EH (cell line): ENCODE measurements at places on chromosomes 12 and 14.

DNA sequence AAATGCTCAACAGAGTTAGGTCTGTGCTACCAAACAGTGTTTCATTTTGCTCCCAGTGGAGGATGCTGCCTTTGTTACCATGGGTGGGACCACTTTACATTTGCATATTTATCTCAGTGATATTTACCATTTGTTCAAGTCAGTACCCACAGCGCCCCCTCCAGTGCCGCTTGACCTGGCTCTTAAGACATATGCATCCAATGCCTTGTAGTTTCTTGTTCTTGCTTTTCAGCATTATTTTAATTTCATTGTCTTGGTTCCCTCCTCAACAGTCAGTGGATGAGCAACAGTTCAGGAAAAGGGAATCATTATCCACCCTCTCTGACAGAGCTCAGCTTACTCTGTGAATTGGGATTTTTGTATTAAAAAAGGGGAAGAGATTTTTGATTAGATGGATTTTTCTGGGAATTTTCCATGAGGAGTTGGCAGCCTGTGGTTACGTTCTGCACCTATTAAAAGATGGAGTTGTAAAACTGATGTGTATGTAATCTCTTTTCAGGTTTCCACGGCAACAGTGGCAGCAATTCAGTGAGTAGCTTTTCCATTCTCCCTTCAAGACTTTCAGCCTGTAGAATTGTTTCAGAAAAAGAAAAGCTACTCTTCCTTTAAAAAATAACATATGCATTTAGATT lies 240.5 kb upstream of the DAAM1 start:
- peak; percentile 24 for DNase-seq

- DNase-seq = peak; percentile 5
Measured at GRCh38 chr14:65949711-65950516, 536.3 kb upstream of the CCDC196 start.

DNA sequence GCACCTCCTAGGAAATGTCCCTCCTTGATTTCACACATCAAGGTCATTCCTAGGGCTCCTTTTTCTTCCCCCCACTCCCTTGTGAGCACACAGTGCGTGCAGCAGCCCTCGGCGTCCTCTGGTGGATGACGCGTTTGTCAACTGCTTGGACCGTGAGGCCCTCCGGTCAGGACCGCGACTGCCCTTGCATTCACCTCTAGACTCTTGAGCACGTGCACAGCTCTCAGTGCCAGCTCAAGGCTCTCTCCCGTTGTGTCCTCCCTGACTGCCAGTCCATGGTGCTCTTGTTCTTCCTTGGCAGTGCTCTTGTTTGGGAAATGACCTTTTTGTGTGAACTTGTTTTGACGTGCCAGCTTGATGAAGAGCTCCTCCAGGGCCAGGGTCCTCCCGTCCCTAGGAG lies 67.9 kb downstream of the TSPAN9 start:
- no peak for DNase-seq

DNA sequence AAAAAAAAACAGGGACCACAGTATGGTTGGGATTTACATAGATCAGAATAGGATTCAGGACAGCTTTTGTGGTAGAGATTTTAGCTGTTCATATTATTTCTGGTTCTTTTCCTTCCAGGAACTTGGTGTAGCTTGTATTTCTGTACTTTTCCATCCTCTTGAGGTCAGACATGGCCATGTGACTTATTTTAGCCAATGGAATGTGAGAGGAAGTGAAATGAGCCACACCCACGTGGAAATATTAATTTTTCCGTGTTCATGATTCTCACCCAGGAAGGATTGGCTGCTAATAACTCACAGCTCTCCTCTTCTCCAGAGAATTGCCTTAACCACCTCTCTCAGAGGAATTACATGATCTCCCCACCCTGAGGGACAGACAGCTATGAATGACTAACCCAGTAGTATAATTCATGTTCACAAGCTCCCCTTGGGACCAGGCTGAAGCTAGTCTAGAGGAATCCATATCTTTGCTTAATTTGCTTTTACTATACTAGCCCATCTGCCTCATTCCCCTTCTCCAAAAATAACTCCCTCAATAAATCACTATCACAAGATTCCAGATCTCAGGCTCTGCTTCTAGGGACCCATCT lies 340.4 kb downstream of the NUAK1 start:
- DNase-seq = peak; percentile 31

GRCh38 chr14:105889666-105890473 lies 363.5 kb downstream of the TMEM121 start:
- no peak for DNase-seq

DNA sequence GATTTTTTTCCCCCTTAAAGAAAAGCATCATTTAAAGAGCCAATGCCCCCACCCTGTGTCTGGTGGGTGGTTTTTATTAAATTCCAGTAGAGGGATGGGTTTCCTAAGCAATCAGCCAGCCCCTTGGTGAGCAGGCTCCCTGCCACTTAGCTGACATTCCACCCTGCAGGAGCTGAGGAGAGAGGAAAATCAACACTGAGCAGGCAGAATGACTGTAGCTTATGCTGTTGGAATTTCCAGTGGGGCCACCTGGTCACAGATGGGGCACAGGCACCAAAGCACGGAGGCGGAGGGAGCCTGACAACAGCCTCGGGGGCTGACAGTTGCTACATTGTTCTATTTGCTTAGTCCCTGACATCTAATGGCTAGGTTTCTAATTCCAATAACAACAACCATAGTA lies 127.7 kb downstream of the TMEM30B start:
- DNase-seq = peak; percentile 82

DNA sequence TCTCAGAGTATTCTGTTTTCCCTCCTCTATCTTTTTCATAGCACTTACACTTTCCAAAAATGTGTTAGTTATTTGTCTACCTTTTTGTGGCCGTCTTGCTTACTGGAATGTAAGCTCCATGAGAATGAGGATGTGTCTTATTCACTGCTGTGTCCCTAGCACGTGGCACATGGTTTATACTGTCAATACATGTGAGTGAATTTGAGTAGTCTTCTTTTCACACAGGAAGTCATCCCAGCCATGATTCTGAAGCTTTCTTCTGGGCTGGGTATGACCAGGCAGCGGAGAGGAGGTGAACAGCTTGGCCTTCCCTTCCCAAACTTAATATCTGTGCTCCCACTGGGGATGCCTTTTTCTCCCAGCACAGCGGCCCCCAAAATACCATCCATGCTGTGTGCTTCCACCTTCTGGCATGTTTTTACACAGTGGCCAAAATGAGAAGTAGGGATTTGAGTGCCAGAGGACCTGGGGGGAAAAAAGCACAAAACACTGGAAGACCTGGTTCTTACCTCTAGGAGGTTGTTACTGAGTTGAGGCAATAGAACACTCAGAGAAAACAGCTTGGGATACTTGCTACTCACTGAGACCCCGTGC lies 10.3 kb downstream of the PLEKHG3 start:
- DNase-seq = no peak

- DNase-seq = no peak
Measured at GRCh38 chr12:6346942-6347341, 5.1 kb upstream of the TNFRSF1A start.

DNA sequence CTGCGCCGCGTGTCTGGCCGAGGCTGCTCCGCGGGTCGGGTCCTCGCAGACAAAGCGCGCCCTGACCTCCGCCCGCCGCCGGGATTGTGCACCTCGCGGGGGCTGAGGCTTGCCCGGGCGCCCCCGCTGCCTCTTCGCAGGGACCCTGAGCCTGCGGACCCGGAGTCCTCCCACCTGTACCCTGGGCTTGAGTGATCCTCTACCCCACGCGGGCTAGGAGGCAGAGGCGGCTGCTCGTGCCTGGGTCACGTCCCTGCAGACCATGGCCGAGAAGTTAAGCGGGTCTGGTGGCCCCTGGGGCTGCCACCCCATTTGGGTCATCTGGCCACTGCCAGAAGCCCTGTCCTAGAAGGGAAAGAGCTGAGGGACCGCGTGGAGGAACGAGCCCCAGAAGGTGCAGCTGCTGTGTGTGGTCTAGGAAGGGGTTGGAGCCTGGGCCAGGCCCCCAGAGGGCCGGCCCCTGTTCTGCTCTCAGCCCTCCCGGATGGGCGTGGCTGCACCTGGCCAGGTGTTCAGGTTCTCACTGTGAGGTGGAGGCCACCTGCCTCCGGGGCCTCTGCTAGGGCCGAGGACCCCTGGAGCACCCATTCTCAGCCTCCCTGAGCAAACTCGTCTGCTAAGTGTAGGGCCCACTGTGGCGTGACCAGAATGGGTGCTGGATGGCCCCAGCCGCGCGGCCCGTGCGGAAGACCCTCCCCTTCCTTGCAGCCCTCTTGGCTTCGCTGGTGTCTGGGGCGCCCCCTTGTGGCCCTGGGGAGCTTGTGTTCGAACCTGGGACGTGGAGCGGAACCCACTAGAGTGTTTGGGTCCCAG lies 49.6 kb downstream of the LRCOL1 start:
- DNase-seq = peak; percentile 60

DNA sequence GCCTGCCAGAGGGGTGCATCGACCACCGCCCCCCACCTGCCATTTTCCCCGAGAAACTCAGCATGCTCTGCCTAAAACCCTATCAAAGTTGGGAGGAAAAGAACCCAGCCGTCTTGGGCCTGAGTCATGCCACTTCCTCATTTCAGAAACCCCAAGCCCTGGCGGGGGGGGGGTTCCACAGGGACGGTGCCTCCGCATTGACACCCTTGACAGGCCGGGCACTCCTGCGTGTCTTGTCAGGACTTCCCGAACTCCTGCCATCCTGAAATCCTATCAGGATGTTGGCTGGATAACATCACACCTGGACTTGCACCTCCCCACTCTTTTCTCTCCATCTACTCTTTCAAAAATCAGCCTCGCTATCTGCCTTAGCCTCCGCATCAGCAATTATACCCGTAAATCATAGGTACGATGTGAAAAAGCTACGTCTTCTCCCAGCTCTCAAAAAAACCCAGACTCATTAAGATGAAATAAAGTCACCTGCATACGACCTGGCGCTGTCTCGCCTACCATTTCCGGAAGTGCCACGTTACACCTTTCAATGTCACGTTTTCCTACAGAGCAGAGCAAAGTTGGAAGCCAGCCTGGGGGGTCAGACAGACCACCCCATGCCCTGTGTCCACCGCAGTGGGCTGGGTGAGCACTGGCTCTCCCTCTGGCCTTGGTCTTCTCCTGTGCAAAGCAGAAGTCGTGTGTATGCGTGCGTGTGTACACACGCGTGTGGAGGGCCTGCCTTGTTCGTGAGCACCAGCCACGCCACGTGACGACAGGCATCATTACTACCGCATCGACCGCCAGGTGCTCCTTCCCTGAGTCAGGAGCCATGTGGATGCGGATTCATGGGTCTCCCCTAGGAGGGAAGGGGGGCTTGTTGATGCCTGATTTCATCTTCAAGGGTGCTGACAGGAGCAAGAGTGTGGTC lies 96.7 kb downstream of the RFLNA start:
- DNase-seq = peak; percentile 82

DNA sequence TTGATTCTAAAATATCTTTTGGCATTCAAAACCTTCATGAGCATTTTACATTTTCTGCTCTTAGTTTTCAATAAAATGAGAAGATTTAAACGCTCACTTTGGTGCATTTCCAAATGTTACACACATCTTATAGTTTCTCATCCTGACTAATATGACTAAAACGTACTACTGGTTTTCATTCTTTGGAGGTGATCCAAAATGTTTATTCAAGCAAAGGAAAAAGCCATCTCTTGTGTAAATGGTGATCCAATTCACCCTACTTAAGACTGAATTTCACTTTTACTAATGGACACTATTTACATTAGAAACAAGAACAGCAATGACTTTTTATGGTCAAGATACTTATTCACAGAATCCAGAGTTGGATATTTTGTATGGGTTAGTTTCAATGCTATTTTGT lies 86.6 kb downstream of the KITLG start:
- DNase-seq = peak; percentile 89

- DNase-seq = no peak
Measured at GRCh38 chr12:70637303-70638085, at the start of gene PTPRB. TSS of gene PTPRB (minus strand) at chr12:70637429. CDS start at chr12:70637395, 34 bp downstream.

- DNase-seq = no peak
Measured at GRCh38 chr12:45076417-45077026, 25.6 kb upstream of the DBX2 start.

GRCh38 chr12:54047160-54047963 lies 6.3 kb upstream of the HOXC4 start:
- no peak for DNase-seq

DNA sequence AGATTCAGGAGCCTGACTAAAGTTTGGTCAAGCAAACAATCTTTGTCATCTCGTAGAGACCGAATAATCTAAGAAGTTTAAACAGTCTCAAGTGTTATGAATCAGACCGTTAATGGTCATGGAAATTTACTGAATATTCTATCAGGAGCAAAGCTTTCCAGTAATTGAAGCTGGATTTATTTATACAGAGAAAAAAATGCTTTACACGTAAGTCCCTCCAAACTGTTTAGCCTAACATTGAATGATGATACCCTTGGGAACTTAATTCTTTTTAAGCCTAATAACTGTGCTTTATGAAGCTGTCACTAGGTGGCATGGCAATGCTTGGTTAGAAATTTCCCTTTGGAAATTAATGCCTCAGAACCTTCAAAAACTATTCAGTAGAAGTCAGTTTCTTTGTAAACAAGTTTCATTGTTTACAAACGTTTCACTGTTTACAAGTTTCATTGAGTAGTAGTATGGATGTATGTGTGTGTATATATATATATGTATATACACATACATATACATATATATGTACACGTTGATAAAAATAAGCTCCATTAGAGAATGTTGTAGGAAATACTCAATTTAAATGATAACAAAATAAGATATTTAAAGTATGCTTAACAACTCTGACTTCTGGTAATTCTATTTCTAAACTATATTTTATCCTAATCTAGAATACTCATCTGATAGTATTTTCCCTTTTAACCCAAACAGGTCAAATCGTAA lies 32.1 kb downstream of the DEPDC4 start:
- peak; percentile 61 for DNase-seq

DNA sequence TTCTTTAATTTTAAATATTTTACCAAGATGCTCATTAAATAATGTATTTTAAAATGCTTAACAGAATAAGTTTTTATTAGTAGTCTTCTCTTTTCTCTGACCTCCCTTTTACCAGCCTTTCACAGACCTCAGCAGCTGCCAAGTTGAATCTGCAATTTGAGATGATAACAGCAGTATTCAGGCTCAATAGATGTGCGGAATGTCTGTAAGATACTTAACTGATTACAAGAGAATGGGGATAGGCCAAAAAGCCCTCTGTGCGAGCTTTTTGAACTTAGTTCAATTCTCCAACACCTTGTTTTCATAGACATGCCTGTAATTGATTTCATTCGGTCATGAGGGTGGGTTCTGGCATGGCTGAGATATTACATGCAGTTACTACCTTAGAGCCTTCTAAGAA lies 277.2 kb downstream of the TMTC2 start:
- DNase-seq = no peak

- no peak for DNase-seq
Measured at GRCh38 chr12:3768911-3769447, 16.1 kb upstream of the CRACR2A start.

- DNase-seq = no peak
Measured at GRCh38 chr14:46451800-46452199, 199.8 kb downstream of the RPL10L start.

DNA sequence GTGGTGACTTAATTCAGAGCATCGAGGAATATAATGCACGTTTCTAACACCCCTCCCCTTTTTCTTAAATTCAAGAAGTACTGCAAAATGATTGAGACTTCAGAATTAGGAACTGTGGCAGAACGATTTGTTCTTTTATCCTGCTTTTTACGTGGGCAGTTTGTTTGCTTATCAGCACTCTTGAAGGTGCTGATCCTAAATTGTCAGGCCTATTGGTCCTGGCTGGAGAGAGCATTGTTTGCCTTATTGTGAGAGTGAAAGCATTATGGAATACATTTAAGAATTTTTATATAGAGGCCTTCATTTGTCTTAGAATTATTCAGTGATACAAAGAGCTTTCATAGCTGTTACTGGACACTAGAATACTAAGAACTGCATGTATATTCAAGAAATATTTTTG lies 59.1 kb downstream of the TMTC2 start:
- no peak for DNase-seq
